ENCODE measurements at places on chromosomes 7 and 10. TPM values are rescaled to one million over a fixed set of nuclear protein-coding genes. Genes with fewer than 3 reads are reported as not detected.

Gene PAPOLB
- 0.10 TPM for total RNA-seq

Gene ASB10
- 30.0 TPM for total RNA-seq

DNA sequence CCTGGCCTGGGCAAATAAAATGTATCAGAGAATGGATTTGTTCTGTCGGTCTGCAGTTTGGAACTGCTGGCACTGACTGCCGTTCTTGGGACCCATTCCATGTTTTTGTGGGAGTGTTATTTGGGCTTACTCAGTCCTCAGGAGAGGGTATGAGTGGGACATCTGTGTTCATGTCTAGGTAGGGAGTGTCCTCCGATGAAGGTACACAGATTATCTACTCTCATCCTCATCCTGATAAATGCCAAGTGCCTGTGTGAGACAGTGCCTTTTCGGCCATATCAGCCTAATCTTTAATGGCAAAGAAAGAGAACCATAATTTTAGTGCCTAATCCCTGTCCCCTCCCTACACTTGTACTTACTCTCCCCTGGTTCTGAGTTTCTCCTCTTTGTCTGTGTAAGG lies 409.4 kb downstream of the REEP3 start:
- DNase-seq: no peak

Gene PKD1L1
- 2.2 TPM for total RNA-seq

DNA sequence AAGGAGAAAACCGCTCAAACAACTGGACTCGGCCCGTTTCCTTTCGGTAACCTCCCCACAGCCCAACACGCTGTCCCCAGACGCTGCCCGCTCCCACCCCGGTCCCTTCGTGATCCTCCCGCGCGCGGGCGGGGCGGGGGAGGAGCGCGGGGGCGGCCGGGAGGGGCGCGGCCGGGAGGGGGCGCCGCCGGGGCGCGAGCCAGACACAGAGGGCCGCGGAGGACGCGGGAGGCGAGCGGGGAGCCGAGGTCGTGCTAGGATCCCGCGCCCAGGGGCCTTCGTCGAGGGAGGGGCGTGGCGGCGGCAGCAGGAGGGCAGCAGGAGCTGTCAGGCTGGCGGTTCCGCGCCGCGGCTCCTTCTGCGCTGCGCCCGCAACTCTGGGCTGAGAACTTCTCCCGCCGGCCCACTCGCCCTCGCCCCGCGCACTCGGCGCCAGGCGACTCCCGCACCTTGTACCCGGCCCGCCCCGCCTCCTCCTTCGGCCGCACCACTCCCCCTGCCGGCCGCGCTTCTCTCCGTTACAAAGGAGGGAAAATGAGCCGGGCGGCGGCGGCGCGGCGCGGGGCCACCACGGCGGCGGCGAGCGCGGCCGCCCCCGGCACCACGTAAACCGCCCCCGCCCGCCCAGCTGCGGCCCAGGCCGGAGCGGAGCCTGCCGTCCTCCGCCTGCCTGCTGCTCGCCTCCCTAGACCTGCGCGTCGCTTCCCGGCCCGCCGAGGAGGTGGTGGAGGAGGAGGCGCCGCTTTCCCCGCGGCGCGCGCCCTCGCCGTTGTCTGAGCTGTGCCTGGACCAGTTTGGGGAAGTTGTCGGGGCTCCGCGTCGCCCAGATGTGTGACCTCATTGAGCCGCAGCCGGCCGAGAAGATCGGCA lies at the start of gene CDK14:
CDK14 (plus strand) TSS at position 521 of the 870 bp plus-strand sequence; CDS start at position 828, 307 bp downstream.
- peak; percentile 85 for DNase-seq

- DNase-seq: peak; percentile 73
Measured at GRCh38 chr7:47254081-47254977, 327.6 kb downstream of the TNS3 start.

GRCh38 chr10:122292376-122292775 lies 21.3 kb downstream of the BTBD16 start:
- DNase-seq: no peak

Gene LRRC17
- 0.85 TPM for total RNA-seq

DNA sequence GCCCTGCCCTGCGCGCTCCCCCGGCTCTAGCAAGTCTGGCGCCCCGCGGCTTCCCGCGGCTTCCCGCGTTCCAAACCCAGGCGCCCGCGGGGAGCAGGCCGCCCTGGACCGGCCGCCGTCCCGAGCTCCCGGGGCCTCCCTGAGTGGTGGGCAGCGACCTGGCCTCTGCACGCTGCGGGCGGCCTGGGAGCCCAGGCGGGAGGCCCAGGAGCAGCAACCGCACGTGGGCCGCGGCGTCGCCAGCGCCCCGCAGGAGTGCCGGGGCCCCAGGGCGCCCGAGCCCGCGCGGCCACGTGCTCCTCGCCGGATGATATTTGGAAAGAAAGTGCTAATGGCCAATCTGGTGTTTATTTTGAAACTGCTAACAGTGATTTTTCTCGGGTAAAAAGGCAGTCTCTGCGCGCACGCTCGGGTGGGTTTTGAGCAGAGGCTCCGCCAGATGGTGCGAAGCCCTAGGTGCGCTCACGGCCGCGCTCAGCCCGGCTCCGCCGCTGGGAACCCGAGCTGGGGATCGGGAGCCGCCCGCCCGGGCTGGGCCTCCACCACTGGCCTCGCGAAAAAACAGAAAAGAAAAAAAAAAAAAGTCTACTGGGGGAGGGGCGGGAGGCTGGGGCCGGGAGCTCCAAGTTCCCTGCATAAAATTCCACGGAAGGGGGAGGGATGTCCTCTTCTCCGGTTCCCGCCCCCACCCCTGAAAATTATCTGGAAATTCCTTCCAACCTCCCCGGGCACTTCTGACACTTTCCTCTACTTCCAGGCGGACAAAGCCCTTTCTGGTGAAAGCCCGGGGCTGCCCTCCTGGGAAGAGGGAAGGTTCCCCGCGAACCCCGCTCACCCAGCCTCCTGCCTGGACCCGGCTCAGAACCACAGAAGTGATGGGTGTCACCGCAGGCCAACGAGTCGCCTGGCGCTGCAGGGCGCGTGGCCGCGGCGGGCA lies 4.3 kb downstream of the EBF3 start:
- no peak for DNase-seq

Gene INA
- not detected for total RNA-seq

Gene NODAL
- total RNA-seq: not detected

DNA sequence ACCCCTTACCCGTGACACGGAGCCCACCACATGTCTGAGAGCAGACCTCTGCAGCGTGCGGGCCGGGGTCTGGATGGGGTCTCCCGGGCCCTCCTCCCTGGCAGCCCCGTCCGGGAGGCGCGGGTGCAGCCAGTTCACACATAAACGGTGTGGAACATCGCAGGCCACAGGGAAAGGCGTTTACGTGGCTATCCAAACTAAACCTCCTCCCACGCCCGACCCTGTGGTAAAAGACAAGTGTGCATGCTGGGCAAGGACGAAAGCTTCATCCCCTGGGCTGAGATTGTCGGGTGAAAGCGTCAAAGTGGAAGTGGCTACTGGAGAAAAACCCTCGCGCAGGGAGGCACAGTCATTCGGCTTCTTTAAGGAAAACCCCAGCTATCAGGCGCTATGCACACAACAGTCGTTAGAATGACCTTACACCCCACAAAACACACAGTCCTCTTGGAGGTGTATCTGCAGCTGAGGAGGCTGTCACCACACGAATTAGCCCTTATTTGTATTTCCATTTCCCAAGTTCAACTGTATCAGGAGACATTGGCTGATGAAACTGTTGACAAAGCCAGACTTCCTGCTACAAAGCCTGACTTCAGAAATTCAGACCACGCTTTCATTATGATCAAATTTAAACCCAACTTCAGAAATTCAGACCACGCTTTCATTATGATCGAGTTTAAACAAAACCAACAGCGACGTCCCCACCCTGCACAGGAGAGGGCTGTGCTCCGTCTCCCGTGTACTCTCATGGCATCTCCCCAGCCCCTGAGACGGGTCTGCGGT lies 15.3 kb downstream of the GPER1 start:
- DNase-seq: no peak

GRCh38 chr10:72487521-72487920 lies 132.8 kb upstream of the DNAJB12 start:
- no peak for DNase-seq

Gene ADAM22
- 1.1 TPM for total RNA-seq

Gene PNLIP
- total RNA-seq: not detected

GRCh38 chr7:28005847-28006231 lies 174.8 kb downstream of the JAZF1 start:
- DNase-seq: no peak

Gene ACTL6B
- total RNA-seq: not detected

Gene BTBD16
- total RNA-seq: not detected

GRCh38 chr10:128739930-128740329 lies 613.7 kb upstream of the MKI67 start:
- no peak for DNase-seq

Gene GPR85
- 3.1 TPM for total RNA-seq

- no peak for DNase-seq
Measured at GRCh38 chr7:90853205-90853604, 257.1 kb downstream of the CDK14 start.

DNA sequence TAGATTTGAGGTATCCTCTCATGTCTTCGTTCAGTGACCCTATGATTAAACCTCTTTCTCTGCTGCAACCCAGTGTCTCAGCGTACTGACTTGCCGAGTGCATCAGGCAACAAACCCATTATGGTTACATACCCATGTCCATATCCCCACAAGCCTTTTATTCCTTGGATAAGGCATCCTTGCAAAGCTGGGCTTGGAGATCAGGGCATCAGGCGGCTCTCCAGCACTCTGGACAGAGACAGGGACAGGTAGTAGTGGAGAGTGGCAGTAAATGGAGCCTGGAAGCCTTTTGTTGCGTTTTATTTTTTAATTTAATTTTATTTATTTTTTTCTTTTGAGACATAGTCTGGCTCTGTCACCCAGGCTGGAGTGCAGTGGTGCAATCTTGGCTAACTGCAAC lies 32.0 kb upstream of the NPFFR1 start:
- no peak for DNase-seq

- DNase-seq: no peak
Measured at GRCh38 chr7:136293841-136294391, 316.8 kb upstream of the MTPN start.

- peak; percentile 67 for DNase-seq
Measured at GRCh38 chr10:79069325-79070080, 737 bp downstream of the ZMIZ1 start.

Gene ADAM8
- 3.3 TPM for total RNA-seq

DNA sequence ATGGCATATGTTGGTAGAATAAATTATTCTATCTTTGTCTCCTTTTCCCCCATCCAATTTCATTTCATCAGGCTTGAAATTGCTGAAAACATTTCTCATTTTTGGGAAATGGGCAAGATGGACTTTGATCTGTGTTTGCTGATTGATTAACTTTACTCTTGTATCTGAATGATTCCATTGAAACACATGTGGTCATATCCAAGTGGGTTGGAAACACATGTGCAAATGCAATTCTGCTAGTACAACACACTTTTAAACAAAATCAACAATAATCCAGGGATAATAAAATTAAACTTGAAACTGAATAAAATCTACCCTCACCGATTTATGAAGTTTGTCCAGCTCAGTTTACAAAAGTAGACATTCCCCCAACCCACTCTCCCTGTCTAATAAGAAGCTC lies 96.9 kb downstream of the EPDR1 start:
- DNase-seq: no peak

Gene PWWP2B
- total RNA-seq: 12.3 TPM

Gene ADRB1
- total RNA-seq: 36.0 TPM

DNA sequence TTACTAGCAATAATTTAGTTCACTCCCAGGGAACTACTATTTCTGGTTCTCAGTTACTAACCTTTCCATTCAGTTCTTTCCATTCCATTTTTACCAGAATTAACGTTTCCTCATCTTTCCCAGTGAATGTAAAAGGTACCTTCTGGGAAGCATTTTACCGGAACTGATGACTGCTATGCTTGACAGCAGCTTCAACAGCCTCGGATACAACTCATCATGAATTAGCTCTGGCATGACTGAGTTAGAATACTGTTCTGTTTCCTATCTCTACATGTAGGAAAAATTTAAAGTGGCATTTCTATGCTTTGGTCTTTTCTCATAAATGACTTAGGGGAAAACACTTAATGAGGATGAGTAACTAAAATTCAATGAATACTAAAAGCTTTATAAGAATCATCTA lies 18.6 kb downstream of the TAS2R41 start:
- no peak for DNase-seq

DNA sequence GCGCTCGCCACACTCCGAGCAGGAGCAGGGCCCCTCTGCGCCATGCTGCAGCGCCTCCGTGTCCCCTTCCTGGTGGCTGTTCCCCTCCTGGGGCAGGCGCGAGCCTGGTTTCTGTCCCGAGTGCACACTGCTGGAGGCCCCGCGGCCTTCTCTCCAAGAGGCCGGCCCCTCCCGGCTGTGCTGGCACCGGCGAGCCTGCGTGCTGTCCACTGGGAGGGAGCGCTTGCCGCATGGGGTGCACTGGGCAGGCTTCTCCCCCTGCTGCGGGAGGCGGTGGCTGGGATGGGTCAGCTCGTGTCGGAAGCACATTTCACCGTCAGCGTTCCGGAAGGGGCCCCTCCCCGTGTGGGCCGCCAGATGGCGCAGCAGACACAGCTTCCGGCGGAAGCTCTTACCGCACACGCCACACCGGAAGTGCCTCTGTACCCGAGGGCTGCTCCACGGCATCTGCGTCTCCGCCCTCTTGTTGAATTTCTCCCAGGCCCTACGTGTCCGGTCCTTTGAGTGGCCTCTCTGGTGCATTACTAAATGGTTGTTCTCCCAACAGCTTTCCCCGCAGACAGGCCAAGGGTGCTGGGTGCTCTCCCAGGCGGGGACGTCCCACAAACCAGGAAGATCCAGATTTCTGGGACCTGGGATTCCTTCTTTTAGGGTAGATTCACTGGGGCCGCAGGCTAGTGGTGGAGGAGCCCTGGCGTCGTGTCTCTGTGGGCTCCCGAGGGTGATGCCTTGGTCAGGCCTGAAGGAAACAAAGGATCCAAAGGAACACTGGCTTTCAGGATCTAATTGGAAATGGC lies 18.7 kb downstream of the ZNF786 start:
- DNase-seq: peak; percentile 42

DNA sequence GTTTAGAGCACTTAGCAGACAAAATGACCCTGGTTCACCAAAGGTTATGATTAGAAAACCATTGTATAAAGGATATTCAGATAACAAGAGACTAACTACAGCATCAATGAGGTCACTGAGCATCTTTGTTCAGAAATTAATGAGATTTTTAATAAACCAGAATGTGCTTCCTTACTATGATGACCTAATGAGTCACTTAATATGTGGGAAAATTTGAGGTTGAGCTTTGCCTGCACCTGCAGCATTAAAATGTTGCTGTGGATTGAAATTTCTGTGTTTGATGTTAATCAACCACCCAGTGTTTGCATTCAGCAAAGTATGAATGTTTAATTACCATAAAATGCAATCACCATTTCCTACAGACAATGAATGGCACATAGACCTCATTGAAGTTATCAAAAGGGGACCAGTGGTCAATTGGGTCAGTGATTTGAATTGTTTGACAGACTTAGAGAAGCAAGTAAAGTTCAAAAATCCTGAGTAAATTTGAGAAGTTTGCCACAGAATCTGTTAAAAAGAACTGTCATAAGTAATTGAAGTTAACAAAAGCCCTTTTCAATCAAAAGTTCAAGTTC lies 45.8 kb downstream of the EXOC6 start:
- no peak for DNase-seq

GRCh38 chr10:81704596-81704995 lies 170.4 kb upstream of the NRG3 start:
- no peak for DNase-seq

- DNase-seq: no peak
Measured at GRCh38 chr10:30435073-30435422, 1.1 kb downstream of the MAP3K8 start.
